ENCODE measurements at places on chromosomes 5 and 9.

- DNase-seq = no peak
Observed at GRCh38 chr9:20693068-20693467, 9.0 kb downstream of the FOCAD start.

DNA sequence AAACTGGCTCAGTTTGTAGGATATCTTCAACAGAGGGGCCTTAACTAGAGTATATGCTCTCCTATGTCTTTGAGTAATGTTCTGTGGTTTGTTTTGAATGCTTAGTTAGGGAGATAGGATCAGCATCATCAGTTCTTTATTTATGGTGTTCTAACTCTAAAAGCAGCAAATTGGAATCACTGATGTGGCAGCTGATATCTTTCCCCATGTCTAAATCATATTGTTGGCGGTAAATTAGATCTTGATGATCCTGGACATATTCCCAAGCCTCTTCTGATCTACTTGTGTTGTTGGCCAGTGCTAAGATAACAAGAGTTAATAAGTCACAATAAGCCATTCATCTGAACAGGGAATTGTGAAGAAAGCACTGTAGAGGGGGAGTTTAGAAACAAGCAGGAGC, 332.4 kb upstream of the DAB2 start:
- no peak for DNase-seq

GRCh38 chr9:97507428-97507984, 6.0 kb downstream of the TMOD1 start:
- DNase-seq = no peak

DNA sequence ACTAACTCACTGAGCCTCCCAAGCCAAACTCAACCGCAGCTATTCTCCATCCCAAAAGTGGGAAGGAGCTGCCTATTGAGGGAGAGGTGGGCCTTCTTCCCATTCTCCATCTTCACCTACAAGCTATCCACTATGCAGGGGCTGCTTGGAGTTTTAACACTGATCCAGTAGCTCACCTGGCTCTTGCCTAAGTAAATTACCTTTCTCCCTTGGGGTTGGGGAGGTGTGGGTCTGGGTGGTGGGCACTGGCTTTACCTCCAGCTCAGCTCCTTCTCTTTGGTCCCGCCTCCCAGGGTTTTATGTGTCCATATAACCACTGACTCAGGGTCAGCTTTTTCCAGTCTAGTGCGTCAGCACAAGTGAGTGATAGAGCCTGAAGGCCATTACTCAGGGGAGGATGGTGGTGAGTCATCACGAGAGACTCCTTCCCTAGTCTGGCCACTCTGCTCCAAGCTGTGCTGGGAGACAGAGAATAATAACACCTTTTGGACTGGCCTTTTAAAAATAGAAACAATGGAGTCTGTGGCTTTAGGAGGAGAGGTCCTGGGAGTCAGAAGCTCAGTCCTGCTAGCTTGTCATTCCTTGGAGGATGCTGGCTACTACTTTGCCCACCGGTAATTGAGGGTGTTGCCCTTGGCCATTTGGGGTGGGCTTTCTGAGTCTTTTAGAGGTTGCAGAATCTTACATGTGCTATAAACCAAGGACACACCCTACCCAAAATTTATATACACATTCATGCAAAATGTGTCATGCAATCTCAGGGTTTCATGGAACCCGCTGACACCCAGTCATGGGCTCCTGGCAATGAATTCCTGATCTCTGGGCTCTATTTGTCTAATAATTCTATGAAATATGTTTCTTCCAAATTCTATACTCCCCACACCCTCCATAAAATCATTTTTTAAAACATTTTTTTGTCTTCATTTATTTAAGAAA, 35.6 kb upstream of the ATP6V1G1 start:
- no peak for DNase-seq

GRCh38 chr9:109903515-109904138, 123.6 kb downstream of the PALM2AKAP2 start:
- DNase-seq = peak; percentile 82

DNA sequence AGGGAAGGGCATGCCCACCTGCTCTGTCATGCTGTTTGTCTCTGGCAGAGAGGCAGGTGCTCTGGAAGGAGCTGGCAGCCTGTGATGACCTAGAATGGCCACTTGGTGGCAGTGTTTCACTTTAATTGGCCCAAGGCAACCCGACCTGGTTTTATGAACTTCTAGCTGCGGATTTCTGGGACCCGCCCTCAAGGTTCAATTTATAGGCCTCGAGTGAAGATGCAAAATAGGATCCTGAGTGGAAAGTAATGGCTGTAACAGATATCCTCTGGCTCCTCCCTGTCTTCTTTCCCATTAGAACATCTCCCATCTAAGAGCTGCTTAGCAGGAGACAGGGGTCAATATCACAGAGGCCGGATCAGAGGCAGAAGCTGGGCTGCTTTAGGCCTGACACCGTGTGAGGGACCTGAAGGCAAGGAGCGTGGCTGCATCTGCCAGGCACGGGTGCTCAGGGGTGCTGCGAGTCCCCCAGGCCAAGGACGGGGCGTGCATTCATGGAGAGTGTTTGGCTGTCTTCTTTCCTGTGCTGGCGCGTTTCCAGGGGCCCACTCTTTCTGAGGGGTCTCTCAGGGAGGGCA, 56.7 kb upstream of the SLC28A3 start:
- peak; percentile 82 for DNase-seq

GRCh38 chr5:171845857-171846256, 60.2 kb downstream of the SMIM23 start:
- peak; percentile 28 for DNase-seq

DNA sequence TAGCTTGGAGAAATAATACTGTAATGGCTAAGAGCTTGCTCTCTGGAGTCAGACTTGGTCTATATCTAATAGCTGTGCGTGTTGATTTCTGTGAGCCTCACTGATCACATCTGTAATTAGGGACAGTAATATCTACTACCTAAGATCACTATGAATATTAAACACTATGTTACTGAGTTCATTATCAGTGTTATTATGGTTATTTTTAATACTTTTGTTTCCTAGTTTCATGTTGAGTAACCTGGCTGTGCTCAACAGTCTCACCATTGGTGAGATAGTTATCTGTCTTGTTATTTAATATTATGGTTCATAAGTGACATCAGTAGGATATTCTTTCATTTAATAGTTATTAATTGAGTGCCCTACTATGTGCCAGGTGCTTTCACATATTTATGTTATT, 22.4 kb upstream of the CAVIN4 start:
- no peak for DNase-seq

DNA sequence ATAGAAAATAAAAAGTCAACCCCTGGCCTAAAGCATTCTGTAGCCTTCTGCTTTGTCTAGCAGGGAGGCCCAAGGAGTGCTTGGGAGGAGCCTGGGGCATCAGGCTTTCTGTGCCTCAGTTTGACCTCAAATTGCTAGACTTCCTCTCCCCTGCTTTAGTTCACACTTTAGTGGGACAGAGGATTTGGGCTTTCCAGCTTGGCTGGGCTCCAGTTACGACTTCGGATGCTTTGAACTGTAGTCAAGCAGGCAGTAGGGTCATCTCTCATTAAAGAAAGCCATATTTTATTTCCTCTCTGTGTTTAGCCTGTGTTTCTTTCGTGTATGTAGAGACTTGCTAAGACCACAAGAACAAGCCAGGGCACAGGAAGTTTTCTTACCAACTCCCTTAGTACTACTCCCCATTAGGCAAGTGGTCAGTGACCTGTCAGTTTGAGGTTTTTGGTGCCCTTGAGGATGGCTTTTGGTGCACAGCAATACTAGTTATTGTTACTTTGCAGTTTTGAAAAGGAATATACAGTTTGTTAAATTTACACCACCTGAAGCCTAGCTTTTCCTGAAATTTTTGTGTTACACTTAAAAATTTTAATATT, 334.7 kb downstream of the NDUFS4 start:
- no peak for DNase-seq

DNA sequence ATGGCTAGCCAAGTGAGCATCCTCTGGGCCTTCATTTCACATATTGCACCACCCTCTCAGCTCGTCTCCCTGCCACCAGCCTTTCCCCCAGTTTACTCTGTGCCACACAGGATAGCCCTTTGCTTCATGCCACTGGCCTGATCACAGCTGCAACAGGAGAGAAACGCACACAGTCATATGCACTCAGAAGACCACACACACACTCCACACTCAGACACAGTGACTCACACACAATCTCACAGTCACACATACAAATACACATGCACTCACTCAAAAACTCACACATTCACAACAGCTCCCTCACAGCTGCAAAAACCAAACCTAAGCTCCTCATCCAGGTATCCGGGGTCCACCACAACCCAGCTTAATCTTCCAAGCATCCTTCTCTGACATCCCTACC, 38.7 kb downstream of the TTC39B start:
- no peak for DNase-seq

GRCh38 chr9:124852121-124852828, 985 bp upstream of the WDR38 start:
- no peak for DNase-seq

GRCh38 chr5:40260361-40260760, 419.4 kb upstream of the PTGER4 start:
- DNase-seq = no peak

DNA sequence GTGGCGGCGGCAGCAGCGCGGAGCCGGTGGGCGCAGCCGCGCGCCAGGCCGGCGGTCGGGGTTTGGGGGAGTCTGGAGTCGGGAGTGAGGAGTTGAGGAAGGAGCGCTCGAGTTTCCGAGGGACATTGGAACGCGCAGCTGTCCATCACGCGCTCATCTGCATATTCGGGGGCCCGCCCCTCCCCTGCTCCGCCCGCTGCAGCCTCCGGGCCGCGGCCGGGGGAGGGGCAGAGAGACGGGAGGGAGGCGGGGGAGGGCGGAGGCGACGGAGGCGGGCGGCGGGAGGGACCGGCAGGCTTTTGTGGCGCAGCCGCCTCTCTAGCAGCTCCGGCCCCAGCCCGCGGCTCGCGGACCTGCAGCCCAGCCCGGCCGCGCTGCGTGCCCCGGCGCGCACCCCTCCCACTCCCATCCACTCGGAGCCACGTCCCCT, at the start of gene IRX2:
IRX2 (minus strand) TSS at position 86 of the 430 bp plus-strand sequence. CDS start 264 bp downstream, outside the sequence.
- DNase-seq = peak; percentile 98

- no peak for DNase-seq
Observed at GRCh38 chr5:137275083-137275482, 224.0 kb downstream of the SPOCK1 start.

- DNase-seq = no peak
Observed at GRCh38 chr9:76114144-76114543, 223.7 kb downstream of the PCSK5 start.
